ENCODE measurements at places on chromosomes 12 and 14.

- DNase-seq: no peak
Observed at GRCh38 chr14:56205881-56206280, 87.7 kb downstream of the PELI2 start.

- no peak for DNase-seq
Observed at GRCh38 chr12:81337886-81338285, 260.0 kb downstream of the ACSS3 start.

GRCh38 chr12:67035121-67035520, 234.0 kb upstream of the CAND1 start:
- DNase-seq: no peak

GRCh38 chr12:9115731-9116559, at the start of gene A2M:
A2M (minus strand) TSS chr12:9115919; CDS start chr12:9115849, 70 bp downstream.
- no peak for DNase-seq

DNA sequence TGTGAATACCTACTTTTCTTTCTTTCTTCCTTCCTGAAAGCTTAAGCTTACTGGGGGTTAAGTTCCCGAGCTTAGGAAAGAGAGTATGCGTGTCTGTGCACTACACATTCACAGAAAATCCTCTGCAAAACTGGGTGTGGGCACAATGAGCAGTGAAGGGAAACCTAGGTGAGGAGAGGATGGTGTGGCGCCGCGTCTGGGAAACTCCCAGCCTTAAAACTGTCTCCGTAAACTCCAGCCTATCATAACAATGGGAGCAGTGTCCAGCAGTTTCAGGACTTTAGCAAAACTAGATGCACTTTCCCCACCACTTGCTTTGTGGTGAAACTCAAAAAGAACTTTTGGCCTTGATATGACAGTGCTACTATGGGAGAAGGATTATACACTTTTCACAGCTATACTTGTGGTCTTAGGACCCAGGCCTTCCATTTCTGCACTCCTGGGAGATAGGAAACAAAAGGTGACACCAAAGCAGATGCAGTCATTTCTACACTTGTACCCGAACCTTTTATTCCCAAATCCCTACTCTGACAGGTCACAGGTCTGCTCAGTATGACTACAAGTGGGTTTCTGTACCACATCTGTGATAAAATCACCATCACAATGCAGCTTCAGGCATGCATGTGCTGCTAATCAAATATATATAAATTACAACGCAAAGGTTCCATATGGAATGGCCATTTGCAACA, 10.4 kb downstream of the AKAP5 start:
- DNase-seq: no peak
